ENCODE measurements at places on chromosomes 2 and 18.
A peak's percentile ranks its signal among the peaks of the same experiment; 100 is the strongest.

- no peak for DNase-seq
These were observed 214.1 kb upstream of the COPS8 start for GRCh38 chr2:236871500-236872001.

GRCh38 chr18:27377251-27377650, 192.1 kb upstream of the CHST9 start:
- no peak for DNase-seq

- DNase-seq: no peak
These were observed 263.8 kb downstream of the KCNE4 start for GRCh38 chr2:223315813-223316212.

DNA sequence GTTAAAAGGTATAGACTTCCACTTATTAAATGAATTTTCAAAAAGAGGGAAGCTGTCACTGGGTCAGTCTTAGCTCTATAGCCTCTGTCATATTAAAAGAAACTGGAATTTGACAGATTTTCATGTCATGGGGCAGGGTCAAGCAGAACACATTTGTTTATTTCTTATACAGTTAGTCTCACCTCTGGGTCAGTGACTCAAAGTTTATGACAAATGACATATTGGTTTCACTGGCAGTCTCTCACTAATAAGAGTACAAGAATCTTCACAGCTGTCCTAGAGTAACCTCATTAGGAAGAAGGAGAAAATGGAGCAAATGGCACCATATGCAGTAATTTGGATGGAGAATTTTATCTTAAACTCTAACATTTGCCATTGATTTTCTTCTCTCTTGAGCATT, 63.2 kb downstream of the MBD2 start:
- no peak for DNase-seq

- DNase-seq: no peak
These were observed 10.7 kb downstream of the GPR17 start for GRCh38 chr2:127656569-127657231.

DNA sequence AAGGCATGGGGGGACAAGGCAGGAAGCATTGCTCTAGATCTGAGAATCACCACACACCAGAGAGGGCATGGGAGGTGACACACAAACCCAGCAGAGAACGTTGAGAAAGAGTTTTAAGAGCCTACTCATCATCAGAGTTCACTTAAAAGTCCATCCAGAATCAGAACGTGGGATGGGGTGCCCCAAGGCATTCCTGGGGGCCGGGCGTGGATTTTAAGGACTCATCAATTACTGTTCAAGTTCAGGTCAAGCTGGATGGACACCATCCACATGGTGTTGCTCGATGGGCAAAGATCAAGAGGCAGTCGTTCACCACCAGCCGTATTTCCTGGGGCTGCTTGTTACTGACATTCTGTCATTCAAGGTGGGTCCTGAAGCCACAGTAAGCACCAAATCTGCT, 34.9 kb downstream of the BCL11A start:
- no peak for DNase-seq

DNA sequence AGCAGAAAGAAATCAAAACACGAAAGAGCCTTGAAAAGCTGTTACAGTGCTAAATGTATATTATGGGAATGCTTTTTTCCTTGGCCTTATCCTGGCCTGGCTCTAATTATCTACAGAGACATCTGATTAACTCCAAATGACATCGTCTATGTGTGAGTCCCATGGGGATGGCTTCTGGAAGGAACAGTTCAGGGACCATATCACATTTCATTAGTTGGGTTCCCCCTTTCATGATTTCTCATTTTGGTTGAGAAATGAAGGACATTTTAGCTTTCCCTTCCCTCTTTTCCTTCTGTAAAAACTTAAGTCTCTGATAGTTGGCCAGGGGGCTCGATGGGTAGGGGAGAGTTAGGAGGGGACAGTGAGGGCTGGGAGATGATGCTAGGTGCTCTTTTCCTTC, 116.7 kb downstream of the PRKCE start:
- DNase-seq: no peak

- DNase-seq: no peak
These were observed 70.7 kb downstream of the ATF2 start for GRCh38 chr2:175097297-175097696.

- DNase-seq: peak; percentile 49
These were observed at the start of gene SP140L for GRCh38 chr2:230326453-230327417. SP140L (plus strand) TSS chr2:230327193; CDS start chr2:230327270, 77 bp downstream.

DNA sequence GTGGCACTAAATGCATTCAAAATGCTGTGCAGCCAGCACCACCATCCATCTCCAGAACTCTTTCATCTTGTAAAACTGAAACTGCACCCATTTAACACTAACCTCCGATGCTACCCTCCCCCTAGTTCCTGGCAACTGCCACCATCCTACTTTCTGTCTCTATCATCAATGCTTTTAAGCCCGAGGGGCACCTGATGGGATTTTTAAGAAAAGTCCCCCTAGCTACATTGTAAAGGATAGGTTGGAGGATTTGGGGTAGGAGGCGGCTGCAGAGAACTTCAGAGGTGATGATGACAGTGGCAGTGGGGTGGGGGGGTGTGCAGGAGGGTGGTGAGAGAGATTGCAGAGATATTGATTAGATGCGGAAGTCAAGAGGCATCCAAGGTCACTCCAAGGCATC, 10.8 kb upstream of the YWHAQ start:
- no peak for DNase-seq

GRCh38 chr2:111647359-111647758, 236.6 kb downstream of the ANAPC1 start:
- DNase-seq: no peak

- no peak for DNase-seq
These were observed 107.0 kb downstream of the RAPGEF4 start for GRCh38 chr2:172842511-172843265.

DNA sequence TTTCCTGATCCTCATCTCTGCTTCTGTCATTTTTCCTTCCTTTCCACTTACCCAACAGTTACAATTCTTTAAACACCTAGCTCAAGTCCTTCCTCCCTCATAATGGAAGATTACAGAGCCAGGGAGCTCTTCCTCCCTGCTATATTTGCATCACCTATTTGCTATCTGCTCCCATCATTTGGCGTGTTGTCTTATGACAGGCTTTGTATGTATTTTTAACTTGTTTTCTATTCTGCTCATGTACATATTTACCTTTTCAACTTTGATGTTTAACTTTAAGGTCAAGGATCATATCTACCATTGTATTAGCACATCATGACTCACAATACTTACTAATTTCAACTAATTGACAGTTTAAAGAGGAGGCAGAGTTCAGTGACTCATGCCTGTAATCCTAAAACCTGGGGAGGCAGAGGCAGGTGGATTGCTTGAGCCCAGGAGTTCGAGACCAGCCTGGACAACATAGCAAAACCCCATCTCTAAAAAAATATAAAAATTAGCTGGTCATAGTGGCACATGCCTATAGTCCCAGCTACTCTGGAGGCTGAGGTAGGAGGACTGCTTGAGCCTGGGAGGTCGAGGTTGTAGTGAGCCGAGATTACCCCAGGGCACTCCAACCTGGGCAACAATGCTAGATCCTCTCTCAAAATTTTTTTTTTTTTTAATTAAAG, 308.0 kb upstream of the STON1 start:
- no peak for DNase-seq

GRCh38 chr18:50092245-50092805, 102.6 kb downstream of the MYO5B start:
- no peak for DNase-seq

DNA sequence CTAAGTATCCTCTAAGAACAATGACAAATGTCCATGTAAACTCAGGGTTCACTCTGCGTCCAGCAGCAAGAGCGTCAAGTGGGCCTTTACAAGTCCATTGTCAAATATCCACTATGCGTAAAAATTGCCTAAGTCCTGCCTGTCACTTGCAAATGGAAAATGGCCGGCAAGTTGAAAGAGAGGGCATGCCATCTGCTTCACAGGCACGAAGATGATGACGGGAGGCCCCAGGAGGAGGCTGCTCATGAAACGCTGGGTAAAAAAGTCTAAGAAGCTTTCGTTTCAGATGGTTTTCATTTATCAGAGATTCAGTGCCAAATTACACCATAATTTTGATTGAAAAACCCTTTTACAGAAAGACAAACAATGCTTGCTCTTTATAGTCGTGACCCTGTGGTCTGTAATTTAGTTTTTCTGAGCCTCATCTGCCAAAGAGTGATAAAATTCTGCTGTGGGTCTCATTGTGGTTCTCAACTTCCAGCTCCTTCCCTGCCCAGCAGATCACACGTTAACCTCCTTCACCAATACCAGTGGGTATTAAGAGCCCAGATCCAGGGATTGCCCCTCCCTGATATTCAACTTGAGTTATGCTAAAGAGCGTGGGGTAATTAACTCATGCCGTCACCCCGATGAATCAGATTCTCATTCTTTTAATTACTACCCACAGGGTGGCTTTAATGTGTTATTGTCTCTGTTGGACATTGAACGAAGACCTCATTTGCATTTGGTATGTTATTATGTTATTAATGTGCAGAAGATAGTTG, 160.2 kb upstream of the ALKAL2 start:
- no peak for DNase-seq

DNA sequence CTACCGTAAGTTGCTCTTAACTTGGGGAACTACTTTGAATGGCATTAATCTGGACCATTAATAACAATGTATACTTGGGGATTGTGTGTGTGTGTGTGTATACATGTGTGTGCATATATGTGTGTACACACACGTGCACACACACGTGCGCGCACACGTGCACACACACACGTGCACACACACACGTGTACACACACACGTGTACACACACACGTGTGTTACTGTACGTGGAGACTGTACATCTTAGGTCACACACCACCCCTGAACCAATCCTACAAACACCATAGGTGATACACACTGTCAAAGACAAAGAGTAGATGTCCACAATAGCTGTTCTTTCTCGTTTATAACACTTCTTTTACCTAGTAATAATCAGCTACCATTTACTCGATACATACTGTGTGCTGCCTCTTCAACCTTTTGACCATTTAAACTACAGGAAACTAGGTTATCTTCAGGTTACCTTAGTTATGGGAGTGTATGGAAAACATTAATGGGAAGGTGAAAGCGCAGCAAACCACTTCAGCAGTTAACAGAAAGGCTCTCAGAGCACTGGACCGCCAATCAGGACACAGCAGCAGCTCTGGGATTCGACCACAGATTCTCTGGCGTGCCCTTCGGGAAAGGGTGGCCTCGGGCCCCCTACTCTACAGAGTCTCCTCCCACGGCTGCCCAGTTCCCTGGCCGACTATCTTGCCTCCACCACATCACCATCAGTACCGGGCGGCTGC, 894 bp upstream of the GCC2 start:
- no peak for DNase-seq

DNA sequence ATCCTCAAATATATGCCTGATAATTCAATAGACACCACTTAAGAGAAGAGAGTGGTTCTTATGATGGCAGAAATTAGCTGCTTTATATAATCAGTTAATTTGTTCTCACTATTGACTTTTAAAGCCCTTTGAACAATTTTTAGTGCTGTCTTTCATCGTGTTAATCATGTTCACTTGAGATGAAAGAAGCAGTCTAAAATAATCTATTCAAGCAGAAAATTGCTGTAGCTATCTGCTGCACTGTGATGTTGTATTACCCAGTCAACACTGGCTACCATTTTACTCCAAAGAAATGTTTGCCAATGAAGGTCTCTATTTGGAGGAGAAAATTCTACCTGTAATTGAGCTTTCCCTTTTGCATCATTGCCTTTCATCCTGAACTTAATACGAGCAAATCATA, 459.8 kb upstream of the FSIP2 start:
- DNase-seq: no peak

- DNase-seq: no peak
These were observed 125.1 kb downstream of the TANC1 start for GRCh38 chr2:159093497-159093896.

- DNase-seq: no peak
These were observed 200.0 kb upstream of the SIX3 start for GRCh38 chr2:44741507-44741906.

DNA sequence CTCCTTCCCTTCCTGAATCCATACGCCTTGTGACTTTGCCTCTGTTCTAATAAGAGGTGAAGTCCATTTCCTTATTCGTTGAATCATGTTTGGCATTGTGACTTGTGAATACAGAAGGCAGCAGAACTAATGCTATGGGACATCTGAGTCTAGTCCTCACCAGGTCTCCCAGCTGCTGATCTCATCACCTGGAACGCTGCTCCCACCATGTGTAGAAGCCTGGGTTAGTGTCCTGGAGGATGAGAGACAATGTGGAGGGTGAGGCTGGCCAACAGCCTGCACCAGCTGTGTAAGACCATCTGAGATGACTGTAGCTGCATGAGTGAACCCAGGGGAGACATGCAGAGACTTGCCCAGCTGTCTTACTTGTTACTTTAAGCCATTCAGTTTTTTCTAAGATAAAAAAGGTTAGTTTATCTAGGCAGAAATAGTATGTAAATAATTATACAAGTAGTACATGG, 3.5 kb upstream of the HAAO start:
- no peak for DNase-seq

DNA sequence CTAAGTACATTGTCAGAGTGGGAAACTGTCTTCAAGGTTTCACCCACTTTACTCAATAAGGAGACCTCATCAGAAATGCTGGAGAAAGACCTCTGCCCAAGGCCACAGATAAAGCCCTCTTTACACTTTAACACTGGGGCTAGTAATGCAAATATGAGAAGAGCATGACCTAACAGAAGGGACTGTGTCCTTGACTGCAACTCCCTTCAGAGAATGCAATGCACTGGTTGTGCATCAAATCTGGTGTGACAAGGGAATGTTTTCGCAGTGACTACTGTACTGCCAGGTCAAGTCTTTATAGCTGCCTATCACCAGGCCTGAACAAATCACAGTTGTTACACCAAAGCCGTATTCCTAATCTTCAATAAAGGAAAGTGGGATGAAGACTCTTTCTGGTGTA, 28.6 kb downstream of the CDH19 start:
- DNase-seq: no peak

DNA sequence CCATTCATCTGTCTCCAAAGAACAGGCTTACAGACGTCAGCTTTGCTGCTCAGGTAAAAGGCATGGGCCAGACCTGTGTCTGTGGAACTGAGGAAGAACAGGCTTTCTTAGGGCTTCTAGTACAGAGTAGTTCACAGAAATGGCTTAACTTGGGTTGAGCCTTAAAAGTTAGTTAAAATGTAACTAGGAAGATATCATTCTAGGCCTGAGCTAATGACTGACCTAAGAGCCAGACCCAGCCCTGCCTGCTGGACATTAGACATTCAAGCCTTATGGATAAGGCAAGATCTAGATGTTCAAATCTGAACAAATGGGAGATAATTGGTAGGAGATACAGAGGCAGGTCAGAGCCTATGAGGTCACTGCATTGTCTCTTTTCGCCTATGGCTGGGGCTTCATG, 73.9 kb upstream of the SLC14A2 start:
- no peak for DNase-seq

GRCh38 chr2:112095681-112096080, 40.6 kb downstream of the TMEM87B start:
- no peak for DNase-seq

GRCh38 chr18:50373561-50374219, 1.2 kb upstream of the SKA1 start:
- no peak for DNase-seq

DNA sequence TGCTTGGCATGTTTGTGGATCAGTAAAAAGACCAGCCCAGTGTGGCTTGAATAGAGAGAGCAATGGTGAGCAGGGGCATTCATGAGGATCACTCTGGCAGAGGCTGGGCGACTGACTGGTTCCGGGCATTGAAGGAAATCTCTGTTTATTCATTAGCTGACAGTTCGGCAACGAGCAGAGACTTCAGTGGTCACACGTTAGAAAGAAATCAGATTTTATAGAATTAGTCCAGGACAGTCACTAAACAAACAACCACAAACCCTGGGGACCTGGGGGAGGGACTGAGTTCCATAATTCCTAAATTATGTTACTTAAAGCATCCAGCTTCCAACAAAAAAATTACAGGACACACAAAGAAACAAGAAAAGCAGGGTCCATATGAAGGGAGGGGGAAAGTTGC, 72.5 kb downstream of the NOL10 start:
- DNase-seq: no peak

- DNase-seq: no peak
These were observed 40.9 kb downstream of the CELF4 start for GRCh38 chr18:37524498-37525261.

Measured in HCT116 (cell line).